ENCODE measurements at places on chromosomes 3 and 15.

DNA sequence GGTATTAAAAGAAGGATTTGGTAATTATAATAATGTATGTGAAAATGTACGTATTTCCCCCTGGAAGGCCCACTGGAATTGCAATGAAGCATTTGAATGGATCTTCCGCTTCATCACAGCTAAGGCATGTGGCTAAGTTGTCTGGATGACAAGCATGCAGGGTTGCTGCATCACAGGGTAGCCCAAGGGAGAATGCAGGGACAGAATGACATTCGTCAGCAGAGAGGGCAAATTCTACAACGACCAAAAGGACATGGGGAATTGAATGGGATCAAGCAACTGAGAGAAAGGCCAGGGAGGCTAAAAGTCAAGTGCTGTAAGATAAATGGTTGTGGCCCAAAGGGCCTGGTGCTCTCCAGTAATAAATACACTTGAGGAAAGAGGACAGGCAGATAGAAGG lies 95.4 kb downstream of the ISL2 start:
- H3K4me1 ChIP-seq: peaks cover 12% of the 10 kb centered on the region

DNA sequence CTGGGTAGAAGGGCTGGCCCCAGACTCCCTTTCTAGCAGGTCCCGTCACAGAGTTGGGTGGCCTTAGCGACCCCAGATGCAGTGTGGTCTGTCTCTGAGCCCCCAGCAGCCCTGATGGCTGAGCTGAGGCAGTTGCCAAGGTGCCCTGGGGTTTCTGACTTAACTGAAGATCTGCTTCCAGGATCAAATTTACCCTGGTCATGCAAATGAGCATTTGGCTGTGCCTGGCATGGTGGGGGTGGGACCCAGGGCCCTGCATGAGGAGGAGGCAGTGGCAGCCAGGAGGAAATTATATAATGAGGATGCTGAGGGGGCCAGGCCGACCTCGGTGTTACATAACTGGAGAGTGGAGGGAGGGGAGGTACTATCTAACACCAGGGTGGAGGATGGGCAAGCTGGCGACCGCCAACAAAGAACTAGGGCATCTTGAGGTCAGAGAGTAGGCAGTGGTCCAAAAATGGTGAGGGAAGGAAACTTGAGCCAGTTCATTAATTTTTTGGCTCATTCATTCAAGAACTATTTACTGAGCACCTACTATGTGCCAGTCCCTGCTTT lies 16.4 kb downstream of the PLEKHO2 start:
- peak overlapping the region; percentile 81 for H3K27ac ChIP-seq
- no peak for DNase-seq
- no peaks in the 10 kb centered on the region for H3K27me3 ChIP-seq
- no peak overlapping the region for H3K4me3 ChIP-seq
- peaks cover 14% of the 10 kb centered on the region for H3K36me3 ChIP-seq

- H3K27ac ChIP-seq: peak overlapping the region; percentile 70
- H3K36me3 ChIP-seq: no peaks in the 10 kb centered on the region
- no peaks in the 10 kb centered on the region for H3K27me3 ChIP-seq
- H3K4me3 ChIP-seq: peak overlapping the region; percentile 88
Observed at GRCh38 chr3:170907637-170908234, 701 bp downstream of the EIF5A2 start.

- H3K36me3 ChIP-seq: no peaks in the 10 kb centered on the region
- H3K27me3 ChIP-seq: no peaks in the 10 kb centered on the region
- 0 out of 2 replicates have a peak, but pooled peaks cover 3% of the 10 kb centered on the region for H3K4me1 ChIP-seq
- peak; percentile 79 for DNase-seq
- no peak overlapping the region for H3K4me3 ChIP-seq
- H3K27ac ChIP-seq: no peak overlapping the region
Observed at GRCh38 chr15:40190591-40190990, 29.7 kb downstream of the BUB1B start.

- H3K4me3 ChIP-seq: no peak overlapping the region
- no peak for DNase-seq
- no peaks in the 10 kb centered on the region for H3K27me3 ChIP-seq
- H3K4me1 ChIP-seq: no peaks in the 10 kb centered on the region
Observed at GRCh38 chr3:180983136-180983535, 6.4 kb downstream of the DNAJC19 start.

- H3K27ac ChIP-seq: no peak overlapping the region
- H3K36me3 ChIP-seq: no peaks in the 10 kb centered on the region
- H3K4me3 ChIP-seq: peak overlapping the region; percentile 64
- peaks cover 17% of the 10 kb centered on the region for H3K4me1 ChIP-seq
Observed at GRCh38 chr3:194768586-194768985, 82.9 kb downstream of the FAM43A start.

- no peaks in the 10 kb centered on the region for H3K27me3 ChIP-seq
- H3K4me1 ChIP-seq: no peaks in the 10 kb centered on the region
- no peak overlapping the region for H3K27ac ChIP-seq
- no peak for DNase-seq
Observed at GRCh38 chr3:143182866-143183664, 63.5 kb downstream of the CHST2 start.

DNA sequence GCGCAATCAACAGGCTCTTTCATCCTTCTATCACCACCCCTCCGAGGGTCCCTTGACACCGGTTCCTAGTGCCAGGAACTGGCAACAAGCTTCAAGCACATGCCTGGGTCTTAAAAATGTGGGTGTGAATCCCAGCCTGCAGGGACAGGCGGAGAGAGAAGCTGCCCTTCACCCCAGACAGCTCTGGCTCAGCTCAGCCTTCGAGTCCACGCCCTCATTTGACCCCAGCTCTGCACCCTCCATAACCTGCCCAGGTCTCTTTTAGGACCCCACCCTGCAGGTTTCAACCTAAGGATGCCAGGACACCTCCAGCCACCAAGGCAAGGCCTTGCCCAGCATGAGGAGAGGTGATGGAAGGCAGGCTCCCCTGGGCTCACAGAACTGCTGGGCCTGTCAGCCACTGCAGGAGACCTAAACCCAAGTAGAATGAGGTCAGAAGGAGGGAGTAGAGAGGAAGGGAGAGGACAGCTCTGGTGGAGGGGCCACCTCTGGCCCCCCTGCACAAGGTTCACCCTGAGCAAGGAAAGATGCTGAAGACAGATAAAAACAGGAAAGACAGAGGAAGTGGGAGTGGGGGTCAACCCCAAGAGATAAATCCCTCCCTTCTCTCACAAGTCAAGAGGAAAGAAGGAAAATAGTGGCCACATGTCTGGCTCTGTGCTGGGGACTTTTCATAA lies 2.6 kb upstream of the LOXL1 start:
- no peak for DNase-seq
- H3K4me3 ChIP-seq: peak overlapping the region; percentile 45
- peaks cover 53% of the 10 kb centered on the region for H3K4me1 ChIP-seq
- H3K27me3 ChIP-seq: no peaks in the 10 kb centered on the region
- H3K27ac ChIP-seq: peak overlapping the region; percentile 94

GRCh38 chr3:171225708-171226107 lies 199.2 kb upstream of the SLC2A2 start:
- H3K27me3 ChIP-seq: no peaks in the 10 kb centered on the region
- no peaks in the 10 kb centered on the region for H3K36me3 ChIP-seq
- no peak overlapping the region for H3K4me3 ChIP-seq
- H3K27ac ChIP-seq: no peak overlapping the region
- DNase-seq: peak; percentile 6
- H3K4me1 ChIP-seq: no peaks in the 10 kb centered on the region

DNA sequence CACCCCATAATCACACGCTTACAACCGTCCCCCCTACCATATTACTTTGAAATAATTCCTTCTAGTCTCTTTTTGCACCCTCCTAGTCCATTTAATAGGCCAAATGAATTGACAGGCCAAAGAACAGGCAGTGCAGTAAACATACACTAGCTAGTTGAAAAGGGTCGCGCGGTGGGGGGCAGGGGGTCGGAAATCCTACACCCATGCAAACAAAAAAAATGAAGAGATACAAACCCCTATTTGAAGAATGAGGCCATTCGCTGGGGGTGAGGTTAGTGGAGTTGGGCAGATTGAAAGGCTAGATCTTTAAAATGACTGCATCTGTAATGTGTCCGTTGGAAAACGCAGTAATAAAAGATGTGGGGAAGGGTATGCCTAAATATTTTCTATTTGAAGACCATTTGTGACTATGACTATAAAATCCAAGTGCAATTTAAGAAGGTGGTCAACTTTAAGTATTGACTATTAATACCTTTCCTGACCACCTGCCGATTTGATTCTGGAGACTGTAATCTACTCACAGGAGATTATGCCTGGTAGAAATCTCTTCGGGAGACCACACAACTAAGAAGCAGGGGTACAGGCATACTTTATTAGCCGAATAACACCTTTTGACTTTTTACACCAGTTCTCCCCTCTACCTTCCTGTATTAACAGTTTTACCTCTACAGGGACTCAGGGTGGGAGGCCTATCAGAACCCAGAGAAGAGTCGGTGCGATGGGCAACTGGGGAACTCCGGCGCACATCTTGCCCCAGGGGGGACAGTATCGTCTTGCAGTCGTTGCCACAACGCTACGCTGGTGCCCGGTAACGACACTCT lies 762 bp upstream of the ARL6 start:
- no peaks in the 10 kb centered on the region for H3K27me3 ChIP-seq
- H3K4me1 ChIP-seq: peaks cover 11% of the 10 kb centered on the region
- DNase-seq: peak; percentile 2
- H3K36me3 ChIP-seq: no peaks in the 10 kb centered on the region
- H3K4me3 ChIP-seq: peak overlapping the region; percentile 99

DNA sequence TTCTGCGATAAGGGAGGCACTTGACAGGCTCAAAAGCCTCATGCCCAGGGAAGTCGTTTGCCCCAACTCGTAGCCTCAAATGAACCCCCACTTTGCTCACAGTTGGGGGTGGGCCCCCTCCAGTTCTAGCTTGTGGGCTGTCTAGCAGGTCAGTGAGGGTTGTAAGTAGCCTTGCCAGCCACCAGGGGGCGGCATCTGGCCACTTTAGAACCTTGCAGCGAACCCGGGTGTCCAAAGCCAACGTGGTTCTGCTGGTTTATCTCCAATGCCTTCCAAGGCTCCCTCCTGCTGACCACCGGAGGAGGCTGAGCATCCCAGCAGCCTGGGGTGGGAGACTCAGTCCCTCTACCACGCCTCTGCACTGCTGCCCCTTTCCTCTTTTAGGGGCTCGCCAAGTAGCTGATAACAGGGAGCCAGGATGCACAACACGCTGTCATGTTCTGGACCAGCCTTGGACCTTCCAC lies 9.2 kb upstream of the RBSN start:
- no peaks in the 10 kb centered on the region for H3K36me3 ChIP-seq
- H3K4me3 ChIP-seq: no peak overlapping the region
- no peak overlapping the region for H3K27ac ChIP-seq
- H3K4me1 ChIP-seq: no peaks in the 10 kb centered on the region
- DNase-seq: peak; percentile 85

DNA sequence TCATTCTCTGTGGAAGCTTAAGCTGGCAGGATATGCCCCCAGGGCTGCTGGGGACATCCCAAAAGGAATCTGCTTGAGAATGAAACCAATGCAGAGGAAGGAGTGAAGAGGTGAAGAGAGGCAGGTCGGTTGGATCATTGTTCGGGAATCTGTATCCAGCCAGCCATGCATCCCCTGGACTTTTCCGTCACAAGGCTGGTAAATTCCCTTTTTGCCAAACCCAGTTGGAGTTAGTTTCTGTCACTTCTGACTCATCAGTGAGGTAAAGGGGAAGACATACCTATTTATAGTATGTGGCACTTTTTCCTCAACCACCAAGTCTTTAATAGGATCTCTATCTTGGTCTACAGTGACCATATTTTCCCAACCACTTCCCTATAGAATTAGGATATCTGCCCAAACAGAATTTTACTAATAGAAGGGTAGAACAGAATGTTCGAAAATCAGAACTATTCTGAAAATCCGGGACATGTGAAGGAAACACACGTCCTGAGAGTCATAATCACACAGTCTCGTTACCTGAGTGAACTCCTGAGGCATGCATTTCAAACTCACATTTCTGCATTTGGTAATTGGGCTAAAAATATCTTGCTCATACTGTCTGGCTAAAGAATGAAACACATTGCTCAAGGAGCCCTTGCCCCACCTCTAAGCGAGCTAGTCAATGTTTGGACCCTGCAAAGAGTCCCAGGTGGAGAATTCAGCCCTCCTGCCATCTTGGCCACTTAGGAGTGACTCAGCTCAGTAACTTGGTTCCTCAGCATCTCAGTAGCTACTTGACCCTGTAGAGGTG lies 289.7 kb upstream of the ADAMTS9 start:
- no peak overlapping the region for H3K27ac ChIP-seq
- H3K4me3 ChIP-seq: no peak overlapping the region
- peak; percentile 65 for DNase-seq

DNA sequence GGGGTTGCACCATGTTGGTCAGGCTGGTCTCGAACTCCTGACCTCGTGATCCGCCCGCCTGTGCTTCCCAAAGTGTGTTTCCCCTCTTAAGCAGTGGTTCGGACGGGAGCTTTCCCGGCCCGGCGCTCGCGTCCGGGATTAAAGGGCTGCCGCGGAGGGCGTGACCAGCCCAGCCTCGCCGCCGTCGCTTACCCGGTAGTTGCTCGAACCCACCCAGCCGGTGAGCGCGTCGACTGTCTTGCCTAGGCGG lies 513 bp downstream of the CLASP2 start:
- H3K4me1 ChIP-seq: peaks cover 14% of the 10 kb centered on the region
- H3K27ac ChIP-seq: peak overlapping the region; percentile 89
- peak overlapping the region; percentile 86 for H3K4me3 ChIP-seq
- no peaks in the 10 kb centered on the region for H3K36me3 ChIP-seq

- H3K4me1 ChIP-seq: no peaks in the 10 kb centered on the region
- H3K4me3 ChIP-seq: no peak overlapping the region
- peaks cover 71% of the 10 kb centered on the region for H3K27me3 ChIP-seq
- peak; percentile 46 for DNase-seq
- H3K27ac ChIP-seq: no peak overlapping the region
Observed at GRCh38 chr15:66040211-66040892, 171.1 kb downstream of the RAB11A start.

- peak overlapping the region; percentile 63 for H3K4me3 ChIP-seq
- H3K27ac ChIP-seq: no peak overlapping the region
- H3K36me3 ChIP-seq: no peaks in the 10 kb centered on the region
- H3K4me1 ChIP-seq: no peaks in the 10 kb centered on the region
- H3K27me3 ChIP-seq: no peaks in the 10 kb centered on the region
Observed at GRCh38 chr3:54243056-54243931, 120.9 kb downstream of the CACNA2D3 start.

- H3K27ac ChIP-seq: no peak overlapping the region
- no peak for DNase-seq
- H3K4me1 ChIP-seq: no peaks in the 10 kb centered on the region
- no peaks in the 10 kb centered on the region for H3K36me3 ChIP-seq
- no peak overlapping the region for H3K4me3 ChIP-seq
Observed at GRCh38 chr3:128703561-128703960, 22.4 kb upstream of the RAB7A start.

GRCh38 chr15:73564255-73564654 lies 68.9 kb downstream of the NPTN start:
- no peak overlapping the region for H3K27ac ChIP-seq
- peak; percentile 85 for DNase-seq
- H3K36me3 ChIP-seq: peaks cover 47% of the 10 kb centered on the region

- H3K4me1 ChIP-seq: no peaks in the 10 kb centered on the region
- no peak overlapping the region for H3K4me3 ChIP-seq
- no peak for DNase-seq
- no peaks in the 10 kb centered on the region for H3K27me3 ChIP-seq
- H3K36me3 ChIP-seq: no peaks in the 10 kb centered on the region
- no peak overlapping the region for H3K27ac ChIP-seq
Observed at GRCh38 chr3:113852506-113852905, 13.9 kb downstream of the GRAMD1C start.

- H3K36me3 ChIP-seq: no peaks in the 10 kb centered on the region
- peaks cover 28% of the 10 kb centered on the region for H3K4me1 ChIP-seq
- DNase-seq: peak; percentile 93
- H3K27me3 ChIP-seq: no peaks in the 10 kb centered on the region
- peak overlapping the region; percentile 9 for H3K4me3 ChIP-seq
- peak overlapping the region; percentile 99 for H3K27ac ChIP-seq
Observed at GRCh38 chr3:16112910-16113504, 61.5 kb upstream of the GALNT15 start.

- peak overlapping the region; percentile 39 for H3K4me3 ChIP-seq
- H3K27ac ChIP-seq: peak overlapping the region; percentile 68
Observed at GRCh38 chr3:154795582-154795981, 284.5 kb upstream of the MME start.
